ENCODE measurements at places on chromosomes 3 and 15. TPM values are rescaled to one million over a fixed set of nuclear protein-coding genes. Genes with fewer than 3 reads are reported as not detected.

The STRIT1 gene
- 0.69 TPM for polyA plus RNA-seq

DNA sequence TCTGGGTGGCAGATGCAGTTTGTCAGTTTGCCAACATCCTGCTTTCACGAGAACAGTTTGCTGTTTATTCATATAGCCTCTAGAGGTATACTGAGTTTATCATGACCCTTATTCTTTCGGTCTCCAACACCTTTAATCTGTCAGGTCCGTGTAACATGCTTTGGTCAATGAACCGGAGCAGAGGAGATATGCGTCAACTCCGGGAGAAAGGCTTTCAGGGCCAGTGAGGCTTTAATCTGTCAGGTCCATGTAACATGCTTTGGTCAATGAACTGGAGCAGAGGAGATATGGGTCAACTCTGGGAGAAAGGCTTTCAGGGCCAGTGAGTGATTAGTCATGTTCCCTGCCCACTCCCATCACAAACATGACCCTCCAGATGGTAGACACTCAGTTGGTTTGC, 16.9 kb upstream of the GPD1L start:
- no peak for DNase-seq

DNA sequence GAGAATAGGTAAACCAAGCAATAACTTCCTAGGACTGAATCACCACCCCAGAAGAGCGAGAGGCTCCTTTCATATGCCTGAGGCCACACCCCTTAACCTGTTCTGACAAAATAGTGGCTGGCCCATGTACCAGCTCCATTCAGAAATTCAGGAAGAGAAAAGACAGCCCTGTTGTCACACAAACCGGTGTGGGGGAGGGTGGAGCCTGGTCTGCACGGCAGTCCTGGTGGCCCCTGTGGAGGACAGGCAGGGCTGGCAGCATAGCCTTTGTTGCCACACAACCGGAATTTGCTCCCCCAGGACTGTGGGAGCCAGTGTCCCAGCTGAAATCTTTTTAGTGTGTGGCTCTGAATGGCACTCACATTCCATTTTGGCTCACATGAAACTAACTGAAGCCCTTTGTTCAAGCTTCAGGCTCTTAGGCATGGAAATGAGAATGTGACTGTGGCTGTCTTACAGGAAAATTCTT, 23.8 kb downstream of the RLBP1 start:
- no peak for DNase-seq

The TMCC1 gene
- polyA plus RNA-seq = 10.8 TPM

The XPC gene
- 37.1 TPM for polyA plus RNA-seq

DNA sequence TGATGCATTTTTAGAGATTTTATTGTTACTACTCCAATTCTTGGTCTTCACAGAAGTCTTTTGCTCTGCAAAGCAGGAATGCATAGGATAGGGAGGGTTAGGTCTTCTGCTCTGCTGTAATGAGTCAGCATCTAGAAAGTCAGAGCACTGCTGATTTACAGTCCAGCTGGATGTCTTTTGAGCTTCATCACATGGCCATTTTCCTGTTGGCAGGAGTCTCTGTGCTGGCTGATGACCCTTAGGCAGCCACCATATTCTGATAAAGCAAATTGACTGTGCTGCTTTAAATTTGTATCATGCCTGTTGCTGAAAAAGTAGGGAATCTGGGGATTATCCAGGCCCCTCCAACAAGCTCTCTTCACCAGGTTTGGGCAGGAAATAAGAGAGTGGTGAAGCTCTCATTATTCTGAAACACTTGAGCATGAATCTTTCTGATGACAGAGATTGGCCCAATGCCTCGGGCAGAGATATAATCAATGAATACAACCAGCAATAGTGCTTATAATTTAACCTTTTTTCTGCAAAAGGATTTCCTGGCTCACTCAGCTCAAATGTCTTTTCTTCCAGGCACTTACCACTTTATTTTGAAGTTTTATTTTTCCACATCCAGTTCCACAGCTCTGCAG, 9.7 kb upstream of the CRBN start:
- DNase-seq = no peak

- no peak for DNase-seq
Measured at GRCh38 chr3:50415061-50415460, 55.7 kb upstream of the TMEM115 start.

DNA sequence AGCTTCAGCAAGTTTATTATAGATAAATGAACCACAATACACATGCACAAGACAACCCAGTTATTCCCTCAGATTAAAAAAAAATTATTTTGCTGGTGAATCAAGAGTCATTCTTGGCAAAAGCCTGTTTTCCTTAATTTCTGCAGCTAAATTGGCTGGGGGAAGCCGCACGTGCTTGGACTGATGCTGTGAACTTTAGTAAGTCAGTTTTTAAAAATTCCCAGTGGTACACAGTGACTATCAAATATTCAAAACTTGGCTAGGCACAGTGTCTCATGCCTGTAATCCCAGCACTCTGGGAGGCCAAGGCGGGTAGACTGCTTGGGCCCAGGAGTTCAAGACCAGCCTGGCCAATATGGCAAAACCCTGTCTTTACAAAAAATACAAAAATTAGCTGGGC, 23.9 kb downstream of the EHD4 start:
- DNase-seq = no peak

- DNase-seq = no peak
Measured at GRCh38 chr3:134146666-134147065, 104.0 kb downstream of the RYK start.

- DNase-seq = no peak
Measured at GRCh38 chr3:49471856-49472495, 1.9 kb downstream of the DAG1 start.

The SERPINI2 gene
- polyA plus RNA-seq = 0.64 TPM

The CPB1 gene
- 6.9 TPM for polyA plus RNA-seq

- DNase-seq = no peak
Measured at GRCh38 chr15:94749811-94750617, 518.7 kb downstream of the MCTP2 start.

DNA sequence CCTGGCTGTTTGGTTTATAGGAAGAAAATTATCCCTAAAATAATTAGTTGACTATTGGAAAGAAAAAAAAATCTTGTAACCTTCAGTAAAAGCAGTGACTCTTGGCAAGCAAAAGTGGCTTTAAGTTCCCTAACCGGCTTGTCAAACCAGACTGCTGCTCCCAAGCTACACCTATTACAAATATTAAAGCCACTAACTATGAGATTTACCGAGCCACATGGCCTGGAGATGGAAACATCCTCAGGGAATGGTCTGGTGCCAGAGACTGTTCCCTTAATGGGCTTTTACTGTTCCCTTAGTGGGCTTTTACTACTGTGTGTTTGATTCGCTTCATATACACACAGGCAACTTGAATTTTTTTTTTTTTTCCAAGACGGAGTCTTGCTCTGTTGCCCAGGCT, 35.9 kb upstream of the ZNF774 start:
- no peak for DNase-seq

DNA sequence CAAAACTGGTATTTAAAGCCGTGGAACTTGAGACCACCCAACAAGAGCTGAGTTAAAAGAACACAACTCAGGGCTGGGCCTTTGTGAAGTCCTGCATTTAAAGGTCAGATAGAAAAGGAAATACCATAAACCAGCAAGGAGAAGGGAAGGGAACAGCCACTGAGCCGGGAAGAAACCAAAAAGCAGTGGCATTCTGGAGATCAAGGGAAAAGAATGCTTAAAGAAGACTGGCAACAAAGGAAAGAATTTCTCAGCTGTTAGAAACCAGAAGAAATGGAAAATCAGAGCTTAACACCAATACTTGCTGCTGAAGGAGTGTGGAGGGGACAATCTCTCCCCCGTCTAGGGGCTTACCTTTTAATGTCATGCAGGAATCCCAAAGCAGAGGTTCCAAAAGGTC, 247.4 kb upstream of the CHRNA7 start:
- DNase-seq = no peak

Measured in aorta (tissue), 5 donors.